ENCODE measurements at places on chromosomes 7 and 10.

DNA sequence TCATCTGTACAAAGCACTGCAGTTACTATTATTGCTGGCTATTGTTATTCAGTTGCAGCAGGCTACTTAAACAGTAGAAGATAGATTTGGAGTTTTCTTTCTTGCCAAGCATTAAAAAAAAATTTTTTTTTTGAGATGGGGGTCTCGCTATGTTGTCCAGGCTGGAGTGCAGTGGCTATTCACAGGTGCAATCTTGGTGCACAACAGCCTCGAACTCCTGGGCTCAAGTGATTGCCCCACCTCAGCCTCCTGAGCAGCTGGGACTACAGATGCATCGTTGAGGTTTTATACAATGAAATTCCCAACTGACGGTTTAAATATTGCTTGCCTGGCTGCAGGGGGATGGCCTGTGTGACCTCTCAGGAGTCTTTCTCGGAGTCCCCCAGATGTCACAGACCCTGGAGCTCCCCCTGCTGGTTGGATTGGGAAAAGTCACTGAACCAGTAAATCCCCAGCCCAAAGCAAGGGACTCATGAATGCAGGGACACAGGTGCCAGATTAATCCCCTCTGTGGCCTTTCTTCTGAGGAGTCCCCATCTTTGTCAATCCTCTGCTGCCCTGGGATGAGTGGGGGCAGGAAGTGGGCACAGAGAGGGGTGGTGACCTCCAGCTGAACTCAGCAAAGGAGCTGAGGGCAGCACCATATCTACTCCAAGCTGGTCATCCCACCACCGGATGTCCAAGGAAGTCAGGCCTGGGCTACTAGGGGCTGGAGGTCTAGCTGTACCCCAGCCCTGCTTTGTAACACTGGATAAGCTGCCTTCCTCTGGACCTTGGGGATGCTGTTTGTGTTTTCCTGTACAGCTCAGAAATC, 149.6 kb downstream of the C10orf105 start:
- DNase-seq = peak; percentile 57

- DNase-seq = no peak
These were observed 88.6 kb downstream of the USP6NL start for GRCh38 chr10:11522821-11523245.

DNA sequence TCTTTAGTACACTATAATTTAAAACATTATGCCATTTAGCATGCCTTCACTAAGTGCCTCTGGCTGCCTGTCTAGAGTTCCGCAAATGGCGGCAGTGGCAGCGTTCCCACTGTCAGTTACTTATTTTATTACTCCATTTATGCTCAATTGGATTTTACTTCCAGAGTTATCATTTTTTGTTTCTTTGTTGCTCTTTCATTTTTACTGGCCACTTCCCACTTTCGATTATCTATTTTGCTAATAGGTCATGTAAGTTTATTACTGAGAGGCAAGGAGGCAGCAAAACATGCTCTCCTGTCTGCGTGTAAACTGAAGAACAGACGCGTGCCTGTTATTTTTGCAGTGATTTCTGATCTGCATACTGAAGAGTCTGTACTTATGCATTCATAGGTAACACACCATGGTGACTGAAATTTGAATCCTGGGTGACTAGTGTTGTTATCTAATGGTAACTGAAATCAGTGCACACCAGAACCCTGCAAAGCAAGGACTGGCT, 23.1 kb downstream of the KDM7A start:
- DNase-seq = no peak

DNA sequence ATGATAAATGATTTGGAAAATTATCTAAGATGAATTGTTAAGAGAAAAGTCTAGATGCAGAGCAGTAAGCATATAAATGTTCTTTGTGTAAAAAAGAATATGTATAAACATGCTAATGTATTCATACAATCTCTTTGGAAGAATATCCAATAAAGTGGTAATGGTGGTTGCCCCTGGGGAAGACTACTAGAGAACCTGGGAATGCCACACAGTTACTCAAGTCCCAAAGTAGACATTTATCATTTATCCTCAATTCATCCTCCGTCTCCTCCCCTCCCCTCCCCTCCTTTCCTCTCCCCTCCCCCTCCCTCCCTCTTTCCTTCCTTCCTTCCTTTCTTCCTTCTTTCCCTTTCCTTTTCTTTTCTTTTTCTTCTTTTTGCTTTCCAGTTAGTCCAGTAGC, 51.7 kb downstream of the LRRC18 start:
- no peak for DNase-seq

GRCh38 chr10:77319557-77319956, 318.1 kb downstream of the KCNMA1 start:
- DNase-seq = no peak

DNA sequence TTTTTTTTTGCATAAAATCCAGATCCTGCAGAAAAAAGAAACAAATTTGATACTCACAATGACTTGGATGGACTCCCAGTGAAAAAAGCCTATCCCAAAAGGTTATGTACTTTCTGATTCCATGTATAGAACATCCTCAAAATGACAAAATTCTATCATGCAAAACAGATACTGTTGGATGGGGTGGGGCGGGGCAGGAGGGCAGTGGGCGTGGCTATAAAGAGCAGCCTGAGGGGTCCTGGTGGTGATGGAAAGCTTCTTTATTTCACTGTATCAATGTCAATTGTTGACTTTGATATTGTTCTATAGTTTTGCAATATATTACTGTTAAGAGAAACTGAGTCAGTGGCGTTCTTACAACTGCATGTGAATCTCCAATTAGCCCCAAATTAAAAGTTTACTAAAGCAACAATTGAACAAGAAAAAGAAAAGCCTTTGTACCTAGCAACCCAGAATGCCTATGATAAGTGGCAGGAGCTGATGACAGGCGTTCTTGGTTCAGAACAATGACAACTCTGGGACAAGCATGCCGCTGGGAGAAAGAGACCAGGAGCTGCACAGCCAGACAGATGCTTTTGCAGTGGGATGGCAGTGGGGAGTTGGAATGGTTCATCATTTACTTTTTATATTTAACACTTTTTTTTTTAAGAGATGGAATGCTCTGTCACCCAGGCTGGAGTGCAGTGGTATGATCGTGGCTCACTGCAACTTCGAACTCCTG, 101.9 kb downstream of the LHPP start:
- no peak for DNase-seq

GRCh38 chr10:132630666-132631337, 93.2 kb downstream of the INPP5A start:
- DNase-seq = no peak

DNA sequence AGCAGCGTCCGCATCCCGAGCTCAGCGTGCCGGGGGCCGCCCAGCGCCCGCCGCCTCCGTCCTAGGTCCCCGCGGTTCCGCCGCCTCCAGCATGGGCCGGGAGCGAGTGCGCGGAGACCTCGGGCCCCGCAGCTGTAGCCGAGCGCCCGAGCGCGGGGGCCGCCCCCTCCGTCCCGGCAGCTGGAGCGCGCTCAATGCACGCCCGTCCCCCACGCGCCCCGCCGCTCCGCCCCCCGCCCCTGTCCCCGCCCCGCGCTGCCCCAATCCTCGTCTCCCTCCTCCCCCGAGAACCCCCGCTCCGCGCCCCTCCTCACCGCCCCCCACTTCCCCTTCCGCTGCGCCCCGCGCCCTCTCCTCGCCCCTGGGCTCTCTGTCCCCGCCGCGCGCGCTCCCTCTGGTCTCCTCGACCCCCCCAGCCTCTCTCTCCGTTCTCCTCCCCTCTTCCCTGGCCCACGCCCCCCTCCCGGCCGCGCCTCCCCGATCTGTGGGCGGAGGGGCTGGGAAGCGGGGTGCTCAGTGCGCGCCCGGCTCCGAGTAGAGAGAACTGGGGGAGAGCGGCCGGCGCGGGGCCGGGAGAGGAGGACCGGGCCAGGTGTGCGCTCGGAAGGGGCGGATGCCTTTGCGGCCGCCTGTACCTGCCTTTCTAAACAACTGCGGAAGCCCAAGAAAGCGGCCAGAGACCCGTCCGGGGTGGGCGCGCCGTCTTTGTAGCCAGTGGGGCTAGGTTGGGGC, at the start of gene VIPR2:
Gene VIPR2, minus strand, starts transcription at position 110 of the 732 bp plus-strand sequence. Its CDS starts 96 bp downstream, at position 14.
- peak; percentile 15 for DNase-seq

- DNase-seq = no peak
These were observed 23.3 kb upstream of the ZNF282 start for GRCh38 chr7:149171892-149172533.

DNA sequence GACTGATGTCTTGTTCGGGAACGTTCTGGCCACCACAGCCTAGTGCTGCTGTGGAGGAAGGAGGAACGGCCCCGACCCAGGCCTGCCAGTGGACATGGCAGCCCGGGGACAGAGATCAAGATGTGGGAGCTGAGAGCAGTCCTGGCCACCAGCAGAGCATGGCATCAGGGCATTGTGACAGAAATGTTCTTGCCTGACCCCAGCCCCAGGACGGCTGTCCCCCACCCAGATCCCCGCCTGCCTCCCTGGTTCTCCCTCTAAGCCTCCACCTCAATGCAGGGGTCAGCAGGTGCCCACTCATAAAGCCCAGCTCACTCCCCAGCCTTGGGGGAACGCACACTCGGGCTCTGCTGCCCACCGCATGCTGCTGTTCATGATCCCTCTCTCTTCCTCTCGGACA, 42.9 kb upstream of the HSPA12A start:
- no peak for DNase-seq

- DNase-seq = no peak
These were observed 149.0 kb downstream of the TNS3 start for GRCh38 chr7:47432671-47433563.

- no peak for DNase-seq
These were observed 281.6 kb upstream of the ZMIZ1 start for GRCh38 chr10:78787125-78787524.

DNA sequence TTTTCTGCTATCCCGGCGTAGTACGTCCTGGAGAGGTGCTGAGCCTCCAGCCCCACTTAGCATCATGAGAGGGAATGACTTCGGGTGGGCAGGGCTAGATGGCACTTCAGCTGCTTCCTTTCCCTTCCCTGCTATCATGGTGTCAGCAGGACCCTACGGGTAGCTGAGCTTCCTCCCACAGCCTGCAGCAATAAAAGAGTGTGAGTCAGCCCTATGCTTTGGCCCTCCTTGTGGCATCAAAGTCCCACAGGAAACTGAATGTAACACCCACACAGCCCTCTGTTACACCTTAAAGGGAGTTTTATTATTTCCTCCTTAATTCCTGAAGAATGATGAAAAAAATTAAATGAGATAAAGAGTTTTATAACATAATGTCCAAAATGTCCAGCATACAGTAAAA, 458.1 kb downstream of the RPS24 start:
- no peak for DNase-seq

DNA sequence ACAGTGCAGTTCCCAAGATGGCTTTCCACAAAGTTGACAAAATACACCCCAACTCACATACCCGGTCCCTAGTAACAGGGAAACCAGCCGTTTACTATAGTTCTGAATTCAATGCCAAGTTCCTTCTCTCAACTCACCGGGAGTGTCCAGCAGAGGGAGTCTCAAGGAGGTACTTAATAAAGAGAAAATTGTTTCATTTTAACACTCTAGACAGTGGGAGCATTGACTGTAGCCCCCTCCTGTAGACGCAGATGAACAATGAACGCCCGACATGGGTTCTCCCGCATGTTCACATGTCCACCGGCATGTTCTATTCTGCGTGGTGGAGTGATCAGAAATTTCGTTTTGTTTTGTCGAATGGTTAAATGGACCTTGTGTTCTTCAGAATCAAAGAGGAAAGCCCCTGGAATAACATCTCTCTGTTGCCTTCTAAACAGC, 1.9 kb downstream of the HIPK2 start:
- peak; percentile 27 for DNase-seq

DNA sequence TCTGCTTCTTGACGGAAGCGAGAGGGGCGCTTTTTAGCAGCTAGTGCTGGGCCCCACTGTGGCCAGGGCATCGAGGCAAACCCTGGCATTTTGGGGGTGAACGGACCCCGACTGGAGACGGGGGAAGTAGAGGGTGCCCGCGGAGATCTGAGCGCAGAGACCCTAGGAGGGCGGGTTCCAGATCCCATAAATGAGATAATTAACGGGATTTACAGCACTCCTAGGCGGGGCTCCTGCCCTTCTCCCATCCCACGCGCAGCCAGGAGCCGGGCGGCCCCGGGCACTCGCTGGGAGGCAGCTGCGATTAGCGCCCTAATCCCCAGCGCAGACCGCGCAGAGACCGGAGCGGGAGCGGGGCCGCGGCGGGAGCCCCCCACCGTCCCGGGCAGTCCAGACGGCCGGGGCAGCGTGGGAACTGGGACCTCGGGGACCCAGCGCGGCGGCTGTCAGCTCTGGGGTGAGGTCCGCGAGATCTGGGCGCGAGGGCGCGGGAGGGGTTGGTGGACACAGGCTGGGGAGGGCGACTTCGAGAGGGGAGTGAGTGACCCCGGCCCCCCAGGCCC, 735 bp downstream of the JCAD start:
- DNase-seq = no peak

DNA sequence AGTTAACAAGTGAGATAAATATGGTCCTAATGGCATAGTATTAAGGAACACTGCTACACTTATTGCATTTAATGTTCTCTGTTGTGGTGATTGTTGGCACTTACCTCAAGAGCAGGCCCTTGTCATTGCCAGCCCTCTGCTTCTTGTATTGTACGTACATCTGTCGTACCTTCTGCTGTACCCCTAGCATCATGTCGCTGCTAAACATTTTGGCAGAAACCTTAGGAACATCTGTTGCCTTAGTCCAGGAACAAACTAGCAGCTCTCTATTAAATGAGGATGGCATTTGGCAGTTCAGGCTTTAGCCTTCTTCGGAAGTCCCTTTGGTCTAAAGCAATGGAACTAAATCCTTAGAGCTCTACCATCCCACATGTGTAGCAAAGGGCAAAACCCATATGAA, 47.6 kb downstream of the PRKG1 start:
- no peak for DNase-seq

- no peak for DNase-seq
These were observed 34.5 kb upstream of the RBM20 start for GRCh38 chr10:110609605-110610004.

DNA sequence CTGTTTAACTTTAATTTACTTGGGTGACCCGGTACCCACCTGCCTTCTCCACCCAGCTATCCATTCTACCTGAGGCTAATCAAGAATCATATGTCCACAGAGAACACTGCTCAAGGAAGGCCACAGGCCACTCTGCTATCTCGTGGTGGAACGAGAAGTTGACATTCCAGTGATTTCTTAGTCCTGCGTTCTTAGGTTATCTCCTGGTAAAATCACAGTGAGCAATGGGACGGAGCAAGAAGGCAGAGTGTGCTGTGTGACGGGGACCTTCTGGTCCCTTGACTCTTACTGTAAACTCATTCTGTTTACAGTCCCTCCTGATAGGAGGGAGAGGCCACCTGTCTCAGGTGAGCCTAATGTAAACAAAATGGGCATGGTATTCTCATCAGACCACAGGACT, 256.6 kb downstream of the TNS3 start:
- DNase-seq = no peak

DNA sequence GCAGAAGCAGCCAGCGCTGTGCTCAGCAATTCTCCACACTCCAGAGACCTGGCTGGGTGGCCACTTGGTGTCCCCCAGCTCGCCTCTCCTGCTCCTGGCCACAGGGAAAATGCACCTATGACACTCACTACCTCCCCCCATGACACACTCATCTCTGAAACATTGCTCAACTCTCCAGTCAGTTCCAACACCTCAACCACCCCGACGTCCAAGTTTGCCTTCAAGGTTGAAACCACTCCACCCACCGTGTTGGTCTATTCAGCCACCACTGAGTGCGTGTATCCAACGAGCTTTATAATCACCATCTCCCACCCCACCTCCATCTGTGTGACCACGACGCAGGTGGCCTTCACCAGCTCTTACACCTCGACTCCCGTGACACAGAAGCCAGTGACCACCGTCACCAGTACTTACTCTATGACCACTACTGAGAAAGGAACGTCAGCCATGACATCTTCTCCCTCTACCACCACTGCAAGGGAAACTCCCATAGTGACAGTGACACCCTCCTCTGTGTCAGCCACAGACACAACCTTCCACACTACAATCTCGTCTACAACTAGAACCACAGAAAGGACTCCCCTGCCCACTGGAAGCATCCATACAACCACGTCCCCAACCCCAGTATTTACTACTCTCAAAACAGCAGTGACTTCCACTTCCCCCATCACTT, 2.7 kb downstream of the MUC3A start:
- no peak for DNase-seq
